ENCODE measurements at places on chromosomes 16 and 17. TPM values are rescaled to one million over a fixed set of nuclear protein-coding genes. Genes with fewer than 3 reads are reported as not detected.

GRCh38 chr17:79046197-79046915 is 22.4 kb downstream of the C1QTNF1 start:
- no peak for DNase-seq

DNA sequence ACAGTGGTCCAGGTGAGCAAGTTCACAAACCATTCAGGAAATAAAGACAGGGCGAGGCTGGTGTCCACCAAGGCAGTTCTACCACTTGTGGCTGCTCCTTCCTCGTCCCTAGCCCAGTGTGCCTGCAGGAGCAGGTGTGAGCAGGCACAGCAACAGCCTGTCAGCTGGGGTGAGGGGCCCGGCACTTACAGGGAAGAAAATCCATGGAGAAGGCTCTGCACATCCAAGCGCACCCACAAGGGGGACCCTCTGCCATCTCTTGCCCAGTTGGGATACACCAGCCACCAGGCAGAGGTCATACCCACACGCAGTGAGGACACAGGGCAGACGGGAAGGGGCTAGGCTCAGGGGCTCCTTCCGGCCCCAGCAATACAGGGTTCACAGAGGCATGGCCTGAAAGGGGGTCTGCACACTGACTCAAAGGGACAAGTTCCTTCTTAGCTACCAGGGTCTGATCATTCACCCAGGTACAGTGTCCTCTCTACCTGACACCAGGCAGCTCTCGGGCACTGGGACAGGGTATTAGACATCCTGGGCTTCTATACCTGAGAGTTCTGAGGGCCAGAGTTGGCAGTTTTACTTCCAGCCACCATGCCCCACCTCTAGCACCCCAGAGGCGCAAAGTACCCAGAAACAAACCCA is 27.0 kb downstream of the CDIP1 start:
- DNase-seq, result peak; percentile 36

GRCh38 chr17:48540213-48540612 is 4.7 kb downstream of the HOXB2 start:
- DNase-seq, result no peak

The MT1M gene
- total RNA-seq, result not detected

Data from activated naive CD4-positive, alpha-beta T cell treated with anti-CD3 and anti-CD28 coated beads for 36 hours (primary cell).